ENCODE measurements at places on chromosomes 16 and 17.

DNA sequence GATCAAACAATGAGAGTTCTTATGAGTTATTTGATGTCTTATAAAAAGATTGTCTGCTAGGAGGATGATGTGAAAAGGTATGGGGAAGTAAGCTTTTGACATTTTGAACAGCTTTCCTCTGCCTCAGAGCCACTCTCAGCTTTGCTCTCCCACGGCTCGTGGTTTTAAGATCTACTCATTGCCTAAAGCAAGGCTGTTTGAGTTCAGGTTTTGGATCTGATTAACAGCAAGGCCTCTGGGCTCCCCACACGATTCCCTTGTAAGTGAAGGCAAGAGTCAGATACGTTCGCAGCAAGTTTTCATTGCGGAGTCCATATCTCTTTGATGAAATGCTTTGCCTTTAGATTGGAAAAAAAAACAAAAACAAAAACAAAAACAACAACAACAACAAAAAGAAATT lies 515.0 kb upstream of the SALL1 start:
- DNase-seq: no peak

- DNase-seq: peak; percentile 63
Observed at GRCh38 chr17:21033350-21033749, 9.5 kb downstream of the USP22 start.

- peak; percentile 71 for DNase-seq
Observed at GRCh38 chr16:90032674-90033331, 13.5 kb upstream of the DBNDD1 start.

- no peak for DNase-seq
Observed at GRCh38 chr17:75623386-75623785, 9.8 kb upstream of the SMIM5 start.

GRCh38 chr16:7791028-7791590 lies 458.5 kb downstream of the RBFOX1 start:
- no peak for DNase-seq

DNA sequence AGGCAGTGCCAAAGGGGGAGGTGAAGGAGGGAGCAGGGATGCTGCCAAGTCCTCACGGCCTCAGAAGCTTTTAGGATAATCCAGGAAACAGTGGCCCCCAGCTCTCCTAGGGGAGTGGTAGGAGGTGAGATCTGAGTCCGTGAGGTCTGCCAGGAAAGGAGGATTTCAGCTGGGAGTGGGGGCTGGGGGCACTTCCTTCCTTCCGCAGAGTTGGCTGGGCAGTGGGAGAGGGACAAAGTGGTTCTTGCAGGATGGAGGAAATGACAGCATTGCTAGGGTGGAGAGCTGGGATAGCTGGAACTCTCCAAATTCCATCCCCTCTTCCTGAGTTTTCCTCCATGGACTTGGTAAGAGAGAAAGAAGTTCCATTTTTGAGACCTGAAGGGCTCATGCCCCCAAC lies 4.8 kb upstream of the SP6 start:
- DNase-seq: no peak

GRCh38 chr17:65401561-65401960 lies 159.9 kb downstream of the AXIN2 start:
- no peak for DNase-seq

DNA sequence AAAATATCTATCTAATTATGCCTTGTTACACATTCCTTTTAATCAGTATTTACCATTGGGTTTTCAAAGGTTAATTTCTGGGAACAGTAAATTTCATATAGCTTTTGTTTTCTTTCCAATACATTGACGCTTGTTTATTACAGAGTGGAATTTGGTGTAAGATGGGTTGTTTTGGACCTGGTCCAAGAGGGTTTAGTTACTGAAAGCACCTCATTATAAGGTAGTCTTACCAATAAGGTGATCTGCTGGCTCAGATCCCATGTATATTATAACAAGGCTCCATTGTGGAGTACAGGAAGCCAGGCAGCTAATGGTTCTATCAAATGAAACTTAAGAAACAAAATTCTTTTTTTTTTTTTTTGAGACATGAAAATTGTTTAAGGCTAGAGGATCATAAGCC lies 87.3 kb upstream of the NACA2 start:
- DNase-seq: no peak

- no peak for DNase-seq
Observed at GRCh38 chr17:31522284-31522931, 130.9 kb downstream of the RAB11FIP4 start.

DNA sequence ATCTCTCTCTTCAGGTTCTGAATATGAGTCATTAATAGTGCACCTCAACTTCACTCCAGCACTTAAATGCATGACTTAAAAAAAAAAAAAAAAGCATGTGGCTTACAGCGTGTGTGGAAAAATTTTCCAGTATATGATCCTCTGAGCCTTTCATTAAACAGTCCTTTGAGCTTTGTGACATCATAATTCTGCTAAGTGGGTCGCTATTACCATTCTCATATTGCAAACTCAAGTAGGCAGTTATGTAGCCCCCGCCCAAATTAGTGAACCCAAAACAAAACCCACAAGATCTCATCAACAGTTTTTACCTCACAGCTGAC lies 672 bp downstream of the CMTR2 start:
- peak; percentile 12 for DNase-seq

DNA sequence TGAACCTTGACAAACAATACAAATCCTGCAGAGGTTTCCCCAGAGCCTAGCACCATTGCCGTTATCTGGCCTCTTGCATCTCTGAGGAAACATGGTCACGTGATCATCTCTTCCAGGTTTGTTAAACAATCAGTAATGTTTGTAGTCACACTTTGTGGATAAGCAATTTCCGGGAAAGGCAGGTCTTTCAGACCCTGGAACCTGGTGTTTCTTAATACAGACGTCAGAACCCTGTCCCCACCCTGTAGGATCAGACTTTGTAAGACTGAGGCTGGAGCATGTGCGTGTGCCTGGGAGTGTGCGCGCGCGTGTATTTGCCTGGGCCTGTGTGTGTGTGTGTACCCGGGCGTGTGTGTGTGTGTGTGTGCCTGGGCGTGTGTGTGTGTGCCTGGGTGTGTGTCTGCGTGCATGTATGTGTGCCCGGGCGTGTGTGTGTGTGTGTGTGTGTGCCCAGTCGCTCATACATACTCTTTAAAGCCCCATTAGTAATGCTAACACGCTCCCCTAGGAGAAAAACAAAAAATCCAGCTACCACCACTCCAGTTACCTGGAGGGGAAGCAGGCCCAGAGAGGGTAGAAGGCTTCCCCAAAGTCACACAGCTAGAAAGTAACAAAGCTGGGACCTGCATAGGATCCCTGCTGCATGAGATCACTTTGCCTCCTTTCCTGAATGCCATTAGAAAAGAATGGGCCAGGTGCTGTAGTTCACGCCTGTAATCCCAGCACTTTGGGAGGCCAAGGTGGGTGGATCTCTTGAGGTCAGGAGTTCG lies 5.3 kb downstream of the CTNS start:
- DNase-seq: no peak

DNA sequence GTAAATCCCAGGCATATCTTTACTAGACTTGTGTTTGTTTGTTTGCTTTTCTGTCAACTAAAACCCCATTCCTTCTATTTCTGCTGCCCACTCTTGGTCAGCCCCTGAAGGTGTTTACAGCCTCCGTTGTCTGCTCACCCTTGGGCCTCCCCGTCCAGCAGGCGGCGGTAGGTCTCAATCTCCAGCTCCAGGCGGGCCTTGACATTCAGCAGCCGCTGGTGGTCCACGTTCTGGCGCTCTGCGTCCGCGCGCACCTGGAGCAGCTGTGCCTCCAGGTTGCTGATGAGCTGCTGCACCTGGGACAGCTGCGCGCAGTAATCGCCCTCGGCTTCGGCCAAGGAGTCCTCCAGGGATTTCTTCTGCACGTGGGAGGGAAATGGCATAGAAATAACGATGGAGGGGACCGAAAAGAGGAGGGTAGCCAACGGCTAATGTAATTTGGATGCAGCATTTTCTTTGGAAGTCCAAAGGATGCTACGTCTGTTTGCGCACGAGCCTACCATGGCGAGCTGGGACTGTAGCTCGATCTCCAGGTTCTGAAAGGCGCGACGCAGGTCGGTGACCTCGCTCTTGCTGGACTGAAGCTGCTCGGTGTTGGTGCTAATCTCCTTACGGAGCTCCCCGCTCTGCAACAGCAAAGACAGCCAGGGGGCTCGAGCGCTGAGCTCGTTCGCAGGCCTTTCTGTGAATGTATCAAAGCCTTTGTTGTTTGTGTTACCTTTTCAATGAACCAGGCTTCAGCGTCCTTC lies 3.9 kb downstream of the KRT12 start:
- no peak for DNase-seq

DNA sequence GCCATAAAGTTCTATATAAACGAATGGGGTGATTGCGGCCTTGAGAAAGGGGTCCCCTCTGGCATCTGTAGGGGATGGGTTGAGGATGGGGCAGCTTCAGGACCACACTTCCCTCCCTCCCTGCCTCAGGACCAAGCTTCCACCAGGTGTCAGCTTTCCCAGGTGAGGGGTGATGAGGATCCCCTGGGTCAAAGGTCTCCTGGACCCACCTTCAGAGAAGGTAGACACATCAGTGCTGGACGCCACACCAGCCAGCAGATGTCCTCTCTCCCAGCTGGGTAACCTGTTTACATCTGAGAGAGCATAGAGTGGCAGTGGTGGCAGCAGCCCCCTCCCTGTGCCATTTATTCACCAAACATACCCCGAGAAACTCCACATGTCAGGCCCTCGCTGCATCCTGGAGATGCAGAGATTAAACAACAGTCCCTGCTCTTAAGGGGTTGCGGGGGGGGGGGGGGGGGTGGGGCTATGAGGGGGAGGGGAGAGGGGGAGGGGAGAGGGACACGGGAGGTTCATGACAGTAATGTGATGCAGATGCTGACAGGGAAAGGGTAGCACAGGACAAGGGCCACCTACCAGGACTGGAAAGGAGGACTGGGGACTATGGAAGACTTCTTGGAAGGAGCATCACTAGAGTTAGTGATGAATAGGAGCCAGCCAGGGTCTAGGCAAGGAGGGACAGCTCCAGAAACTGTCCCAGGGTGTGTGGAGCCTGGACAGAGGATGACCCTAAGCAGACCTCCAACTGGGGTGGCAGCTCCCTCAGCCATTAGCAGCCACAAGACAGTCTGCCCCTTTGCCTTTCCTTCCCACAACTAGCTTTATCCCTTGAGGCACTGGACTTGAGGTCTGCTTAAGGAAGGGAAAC lies 5.0 kb downstream of the PROCA1 start:
- DNase-seq: no peak

- no peak for DNase-seq
Observed at GRCh38 chr17:17030515-17031211, 11.6 kb upstream of the MPRIP start.

DNA sequence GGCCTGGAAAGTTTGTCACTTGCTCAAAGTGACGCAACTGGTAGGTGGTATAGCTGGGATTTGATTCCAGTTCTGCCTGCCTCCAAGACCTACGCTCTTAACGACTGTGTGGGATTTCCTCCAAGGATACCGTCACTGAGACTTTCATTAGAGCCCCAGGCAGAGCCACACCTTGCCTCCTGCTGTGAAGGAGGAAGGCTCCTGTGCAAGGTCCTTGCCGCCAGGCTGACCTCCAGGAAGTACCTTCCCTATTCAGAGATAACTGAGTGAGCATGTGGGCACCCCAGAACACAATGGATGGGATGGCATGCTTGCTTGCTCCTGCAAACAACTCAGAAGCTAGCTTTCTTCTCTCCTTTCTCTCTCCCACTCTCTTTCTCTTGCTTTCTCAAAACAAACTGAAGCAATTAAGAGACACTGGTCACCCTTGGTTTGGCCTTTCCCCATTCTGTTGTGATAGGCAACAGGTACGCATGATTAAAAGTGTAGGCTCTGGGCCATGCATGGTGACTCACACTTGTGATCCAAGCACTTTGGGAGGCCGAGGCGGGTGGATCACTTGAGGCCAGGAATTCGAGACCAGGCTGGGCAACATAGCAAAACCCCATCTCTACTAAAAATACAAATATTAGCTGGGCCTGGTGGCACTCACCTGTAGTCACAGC lies 30.7 kb downstream of the CACNG3 start:
- DNase-seq: no peak

DNA sequence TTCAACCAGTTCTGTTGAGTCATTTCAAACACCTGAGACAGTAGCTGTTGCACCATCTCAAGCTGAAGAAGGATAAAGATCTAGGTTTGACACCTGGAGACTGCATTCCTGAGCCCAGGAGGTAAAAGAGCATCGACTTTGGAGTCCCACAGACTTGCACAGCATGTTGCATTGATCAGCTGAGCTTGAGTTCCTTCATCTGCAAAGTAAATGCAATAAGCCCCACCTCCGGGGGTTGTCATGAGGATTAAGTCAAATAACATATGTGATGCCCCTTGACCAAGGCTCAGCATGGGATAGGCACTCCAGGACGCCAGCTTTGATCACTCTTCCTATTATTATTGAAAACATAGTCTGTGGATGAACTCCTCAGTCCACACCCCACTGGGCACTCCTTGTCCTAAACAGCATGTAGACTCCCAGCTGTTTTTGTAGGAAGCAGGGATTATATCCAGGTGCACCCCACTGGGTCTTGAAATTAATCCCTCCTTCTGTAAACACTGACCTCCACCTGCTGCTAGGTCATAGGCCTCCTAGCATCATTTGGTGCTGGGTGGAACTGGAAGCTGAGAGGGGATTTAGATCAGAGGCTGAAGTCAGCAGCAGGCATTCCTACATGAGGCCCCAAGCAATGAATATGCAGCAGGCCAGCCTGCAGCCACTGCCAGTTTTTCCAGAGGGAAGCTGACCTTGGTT lies 259.0 kb downstream of the HS3ST4 start:
- no peak for DNase-seq

GRCh38 chr17:55783684-55784245 lies 32.9 kb downstream of the PCTP start:
- DNase-seq: peak; percentile 75

DNA sequence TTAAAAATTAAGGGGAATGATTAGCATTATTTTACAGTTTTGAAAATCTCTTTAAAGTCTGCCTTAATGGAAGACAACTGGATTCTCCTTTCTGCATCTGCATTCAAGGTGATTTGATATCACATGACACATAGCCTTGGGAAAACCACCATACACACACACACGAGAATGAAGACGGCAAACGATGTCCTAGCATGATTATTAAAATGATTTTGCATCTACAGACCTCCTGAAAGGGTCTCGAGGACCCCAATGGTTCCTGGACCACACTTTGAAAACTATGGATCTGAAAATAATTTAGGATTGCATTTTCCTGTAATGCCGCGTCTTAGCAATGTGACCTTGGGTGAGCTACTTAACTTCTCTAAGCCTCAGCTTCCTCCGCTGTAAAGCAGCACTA lies 11.8 kb upstream of the CHST4 start:
- DNase-seq: no peak

GRCh38 chr16:88977018-88977811 lies at the start of gene CBFA2T3:
CBFA2T3 (minus strand) TSS chr16:88977207; CDS start chr16:88976807, 400 bp downstream.
- DNase-seq: no peak

DNA sequence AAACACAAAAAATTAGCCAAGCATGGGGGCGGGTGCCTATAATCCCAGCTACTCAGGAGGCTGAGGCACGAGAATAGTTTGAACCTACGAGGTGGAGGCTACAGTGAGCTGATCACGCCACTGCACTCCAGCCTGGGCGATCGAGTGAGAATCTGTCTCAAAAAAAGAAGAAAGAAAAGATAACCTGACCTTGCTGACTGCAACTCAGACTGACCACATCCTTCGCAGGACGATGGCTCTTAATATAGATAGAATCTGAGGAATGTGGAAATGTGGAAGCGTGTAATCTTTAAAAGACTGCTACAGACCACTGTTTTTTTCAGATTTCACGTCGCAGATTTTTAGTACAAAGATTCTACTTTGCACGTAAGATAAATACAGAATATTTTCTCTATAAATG lies 37.8 kb downstream of the KLHDC4 start:
- DNase-seq: no peak

- no peak for DNase-seq
Observed at GRCh38 chr17:37674511-37674910, 31.3 kb upstream of the DDX52 start.
